ENCODE measurements at places on chromosomes 2 and 18.

GRCh38 chr2:18856765-18857164 is 267.4 kb upstream of the NT5C1B start:
- DNase-seq: no peak

DNA sequence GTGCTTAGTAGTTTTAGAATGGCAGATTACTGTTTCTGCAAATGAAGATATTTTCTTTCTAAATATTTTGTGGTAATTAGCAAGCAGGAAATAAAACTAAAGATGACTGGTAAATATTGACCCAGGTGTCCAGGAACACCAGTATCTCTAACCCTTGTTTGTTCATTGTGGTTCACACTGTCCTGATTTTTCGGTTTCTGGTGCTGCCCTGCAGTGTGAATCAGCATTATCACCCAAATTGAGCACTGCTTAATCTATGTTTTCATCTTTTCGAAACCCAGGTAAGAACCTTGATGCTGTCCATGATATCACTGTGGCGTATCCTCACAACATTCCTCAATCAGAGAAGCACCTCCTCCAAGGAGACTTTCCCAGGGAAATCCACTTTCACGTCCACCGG is 167.4 kb downstream of the CAPN13 start:
- DNase-seq: no peak

GRCh38 chr2:120535081-120535480 is 189.1 kb downstream of the INHBB start:
- DNase-seq: no peak

- DNase-seq: no peak
These were observed 34.8 kb downstream of the SNTG2 start for GRCh38 chr2:985317-985898.

- DNase-seq: no peak
These were observed 149.4 kb downstream of the SP3 start for GRCh38 chr2:173815772-173816171.

DNA sequence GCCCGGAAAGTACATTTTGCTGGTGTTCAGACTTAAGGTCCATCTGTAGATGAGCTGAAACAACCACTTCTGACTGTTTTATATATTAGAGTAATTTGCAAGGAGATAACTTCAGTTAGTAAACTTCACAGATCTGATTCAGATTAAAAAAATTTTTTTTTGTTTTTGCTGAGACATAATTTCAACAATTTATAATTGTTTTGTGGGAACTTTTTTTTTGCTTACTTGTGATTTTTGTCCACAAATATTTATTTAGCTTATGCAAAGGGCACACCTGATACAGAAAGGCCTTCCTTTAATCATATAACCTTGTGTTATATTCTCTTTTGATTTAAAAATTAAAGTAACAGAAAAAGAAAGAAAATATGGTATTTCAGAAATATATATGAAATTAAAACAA is 9.6 kb upstream of the SCN9A start:
- no peak for DNase-seq

- no peak for DNase-seq
These were observed 7.8 kb downstream of the CCDC85A start for GRCh38 chr2:56191617-56192016.

GRCh38 chr2:36405183-36405582 is 49.6 kb downstream of the CRIM1 start:
- no peak for DNase-seq

GRCh38 chr2:231357048-231357447 is 38.5 kb upstream of the B3GNT7 start:
- no peak for DNase-seq

GRCh38 chr2:233384811-233385488 is 30.7 kb downstream of the DGKD start:
- no peak for DNase-seq

DNA sequence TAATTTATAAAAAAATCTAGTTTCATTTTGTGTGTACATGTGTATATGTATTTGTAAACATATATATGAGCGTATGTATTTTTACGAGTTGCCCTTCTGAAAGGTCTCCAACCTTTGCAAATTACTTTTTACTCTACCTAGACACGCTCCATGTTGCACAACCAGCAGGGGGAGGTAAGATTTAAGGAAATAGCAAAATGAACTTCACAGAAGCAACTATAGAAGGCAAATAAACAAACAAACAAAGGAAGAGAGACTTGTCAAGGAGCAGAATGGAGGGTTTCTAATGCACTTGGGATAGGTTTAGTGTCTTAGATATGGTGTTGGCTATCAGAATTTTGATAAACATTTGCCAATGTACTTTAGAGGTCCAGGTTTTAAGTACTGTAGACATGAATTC is 820.5 kb upstream of the POU3F3 start:
- DNase-seq: no peak

DNA sequence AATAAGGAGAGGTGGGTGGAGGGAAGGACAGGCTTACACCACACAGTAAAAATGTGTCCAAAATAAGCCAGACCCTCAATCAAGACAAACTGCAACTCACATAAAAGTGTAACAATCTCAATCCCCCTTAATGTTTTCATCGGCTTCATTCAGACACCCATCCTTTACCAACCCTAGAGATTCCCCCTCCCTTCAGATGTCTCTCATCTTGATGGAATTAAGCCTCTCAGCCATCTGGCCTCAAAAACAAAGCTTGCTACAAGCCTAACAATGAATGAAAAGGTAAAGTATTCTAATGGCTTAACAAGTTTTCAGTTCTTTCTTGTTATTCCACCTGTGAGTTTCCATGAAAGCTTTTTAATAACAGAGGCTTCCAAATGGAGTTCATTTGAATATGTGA is 5.2 kb downstream of the RTTN start:
- no peak for DNase-seq

DNA sequence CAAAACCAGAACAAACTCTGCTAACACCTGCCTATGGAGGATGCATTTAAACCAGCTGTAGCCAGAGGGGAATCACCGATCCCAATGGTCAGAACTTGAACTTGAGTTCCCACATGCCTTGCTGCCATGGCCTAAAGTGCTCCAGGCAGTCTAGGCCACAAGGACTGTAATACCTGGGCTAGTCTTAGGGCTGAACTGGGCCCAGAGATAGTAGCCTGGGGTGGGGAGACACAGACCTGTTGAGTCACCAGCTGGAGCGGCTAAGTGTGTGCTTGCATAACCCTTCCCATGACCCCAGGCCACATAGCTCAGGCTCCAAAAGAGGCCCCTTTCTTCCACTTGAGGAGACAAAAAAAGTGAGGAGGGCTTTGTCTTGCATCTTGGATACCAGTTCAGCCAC is 515.0 kb upstream of the DDX18 start:
- no peak for DNase-seq

DNA sequence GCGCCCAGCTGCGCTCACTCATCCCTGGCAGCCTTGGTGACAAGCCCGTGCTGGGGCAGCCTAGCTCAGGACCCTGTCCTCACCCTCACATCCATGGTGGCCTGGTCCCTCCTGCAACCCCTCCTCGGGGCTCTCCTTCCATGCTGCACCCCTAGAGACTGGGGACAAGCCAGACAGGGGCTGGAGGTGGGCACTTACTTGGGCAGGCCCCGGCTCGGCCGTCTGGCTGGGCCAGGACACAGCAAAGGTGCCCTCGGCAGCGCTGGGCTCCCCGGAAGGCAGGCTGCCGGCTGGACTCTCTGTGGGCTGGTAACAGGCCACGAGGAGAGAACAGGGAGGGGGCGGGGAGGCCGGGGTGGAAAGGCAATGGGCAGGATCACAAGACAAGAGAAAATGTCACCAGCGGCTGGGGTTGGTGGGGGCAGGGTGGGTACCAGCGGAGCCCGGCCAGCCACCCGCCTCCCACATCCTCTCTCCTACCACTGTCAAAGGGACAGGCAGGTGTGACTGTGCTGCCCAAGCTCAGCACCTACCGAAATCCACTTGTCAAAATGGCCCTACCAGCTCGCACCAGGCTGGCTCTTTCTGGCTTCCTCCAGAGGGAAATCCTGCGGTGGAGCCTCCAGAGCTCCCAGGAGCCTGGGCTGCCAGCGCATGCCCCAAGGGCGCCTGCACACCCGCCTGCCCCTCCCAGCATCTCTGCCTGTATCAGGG is 54.7 kb downstream of the BIN1 start:
- no peak for DNase-seq

DNA sequence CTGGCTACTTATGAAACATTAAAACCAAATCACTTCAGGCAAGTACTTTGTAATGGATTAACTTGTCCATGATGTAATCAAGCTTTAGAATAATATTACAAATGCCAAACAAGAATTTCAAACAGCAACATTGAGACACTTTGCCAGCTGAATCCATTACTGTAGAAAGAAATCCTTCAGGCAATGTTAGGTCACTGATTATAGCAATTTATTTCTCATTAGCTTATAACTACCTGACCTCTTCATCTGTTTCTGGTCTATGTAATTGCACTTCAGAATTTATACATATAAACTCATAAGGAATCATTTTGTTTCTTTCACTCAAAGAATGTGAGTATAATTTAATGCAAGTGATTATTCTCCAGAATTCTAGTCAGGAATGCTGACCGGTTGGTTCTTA is 692.6 kb upstream of the TMEFF2 start:
- no peak for DNase-seq

DNA sequence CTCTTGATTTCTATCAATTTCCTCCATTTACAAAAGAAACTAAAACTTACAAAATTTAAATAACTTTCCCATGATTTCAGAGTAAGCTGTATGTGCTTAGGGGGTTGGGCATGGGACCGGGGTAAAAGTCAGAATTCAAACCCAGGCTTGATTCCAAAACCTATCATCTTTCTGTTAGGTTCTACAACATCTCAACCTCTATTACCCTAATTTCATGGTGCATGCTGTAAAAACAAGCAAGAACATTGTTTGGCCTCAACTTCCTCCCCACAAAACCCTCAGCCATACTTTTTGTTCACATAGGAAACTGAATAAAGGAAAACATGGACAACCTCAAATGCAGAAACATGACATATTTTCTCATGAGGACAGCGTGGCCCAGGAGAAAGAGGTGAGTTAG is 59.3 kb downstream of the RDH14 start:
- DNase-seq: no peak

- no peak for DNase-seq
These were observed 103.2 kb downstream of the ZNF521 start for GRCh38 chr18:25248755-25249154.

- no peak for DNase-seq
These were observed 691.4 kb upstream of the FSHR start for GRCh38 chr2:49845671-49846070.

DNA sequence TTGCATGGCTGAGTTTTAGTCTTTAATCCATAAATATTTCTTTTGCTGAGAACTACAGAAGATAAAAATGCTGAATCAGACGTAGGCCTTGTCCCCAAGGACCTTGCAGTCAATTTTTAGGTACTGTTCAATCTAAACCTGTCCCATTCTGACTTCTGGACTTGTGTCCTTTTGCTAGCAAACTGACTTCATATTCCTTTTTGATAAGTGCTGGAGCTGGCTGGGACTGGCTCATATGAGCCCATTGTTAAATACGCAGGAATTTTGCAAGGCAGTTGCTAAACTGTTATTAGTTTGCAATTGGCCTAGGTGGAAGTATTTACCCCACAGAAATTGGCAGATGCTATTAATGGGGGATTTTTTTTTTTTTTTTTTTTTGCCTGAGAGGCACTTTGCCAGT is 941.4 kb downstream of the DCC start:
- no peak for DNase-seq
